ENCODE measurements at places on chromosomes 3 and 15.
A peak's percentile ranks its signal among the peaks of the same experiment; 100 is the strongest.

DNA sequence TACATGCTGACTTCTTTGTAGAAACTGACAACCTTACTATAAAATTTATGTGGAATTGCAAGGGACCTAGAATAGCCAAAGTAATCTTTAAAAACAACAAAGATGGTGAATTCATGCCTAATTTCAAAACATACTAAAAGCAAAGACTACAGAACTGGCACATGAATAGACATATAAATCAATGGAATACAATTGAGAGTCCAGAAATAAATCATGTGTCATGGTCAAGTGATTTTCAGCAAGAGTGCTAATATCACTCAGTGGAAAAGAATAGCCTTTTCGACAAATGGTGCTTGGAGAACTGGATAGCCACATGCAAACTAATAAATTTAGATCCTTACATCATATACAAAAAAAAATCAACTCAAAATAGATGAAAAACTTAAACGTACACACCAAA, 8.7 kb downstream of the IMPG2 start:
- no peak for DNase-seq

DNA sequence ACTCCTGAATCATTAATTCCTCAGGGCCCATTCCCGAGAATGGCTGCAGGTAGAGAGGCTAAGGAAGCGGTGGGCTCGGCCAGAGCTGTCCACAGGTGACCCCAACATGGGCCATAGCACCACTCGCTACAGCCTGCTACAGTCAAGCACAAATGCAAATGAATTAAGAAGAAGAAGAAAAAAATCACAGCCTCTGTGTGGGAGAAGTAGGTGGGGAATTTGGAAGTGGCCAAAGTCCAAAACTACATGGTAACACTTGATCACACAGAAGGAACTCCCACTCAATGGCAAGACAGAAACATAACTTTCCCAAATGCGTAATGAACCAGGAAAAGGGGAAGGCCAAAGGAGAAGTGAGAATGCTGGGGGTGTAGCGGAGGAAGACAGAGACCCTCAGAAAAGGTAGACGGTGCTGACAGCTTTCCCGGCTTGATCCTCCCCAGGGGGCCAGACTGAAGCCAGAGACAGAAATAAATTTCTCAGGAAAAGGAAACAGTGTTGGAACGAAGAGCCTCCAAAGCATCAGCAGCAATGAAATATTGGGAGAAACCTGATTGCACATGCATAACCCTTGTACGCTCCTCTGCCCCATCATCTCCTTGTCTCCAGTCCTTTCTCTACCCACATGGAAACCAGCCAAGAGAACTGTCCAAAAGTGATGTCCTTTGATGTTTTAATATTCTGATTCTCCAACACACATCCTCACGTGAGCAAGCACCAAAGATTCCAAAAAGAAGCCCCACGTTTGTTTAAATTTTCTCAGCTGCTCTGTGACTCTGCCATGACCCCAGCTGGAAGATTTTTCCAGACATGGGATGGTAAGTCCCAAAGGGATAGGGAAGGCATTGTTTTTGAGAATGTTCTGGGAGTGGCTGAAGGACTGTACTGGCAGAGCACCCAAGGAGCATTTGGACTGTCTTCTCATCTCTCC, 107.6 kb downstream of the OXNAD1 start:
- peak; percentile 40 for DNase-seq

DNA sequence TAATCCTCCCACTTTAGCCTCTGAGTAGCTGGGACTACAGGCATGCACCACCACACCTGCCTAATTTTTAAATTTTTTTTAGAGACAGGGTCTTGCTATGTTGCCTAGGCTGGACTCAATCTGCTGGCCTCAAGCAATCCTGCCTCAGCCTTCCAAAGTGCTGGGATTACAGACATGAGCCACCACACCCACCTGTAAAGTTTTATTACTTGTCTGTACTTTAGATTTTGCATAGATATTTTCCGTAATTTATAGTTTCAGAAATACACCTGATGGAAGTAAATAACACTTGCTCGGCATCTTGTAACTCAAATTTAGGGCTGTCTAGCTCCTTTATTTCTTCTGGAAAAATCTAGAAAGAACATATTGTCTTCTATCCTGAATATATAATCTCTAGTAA, 5.8 kb downstream of the DZIP3 start:
- no peak for DNase-seq

GRCh38 chr3:27625864-27626263, 96.3 kb downstream of the EOMES start:
- DNase-seq = peak; percentile 48

DNA sequence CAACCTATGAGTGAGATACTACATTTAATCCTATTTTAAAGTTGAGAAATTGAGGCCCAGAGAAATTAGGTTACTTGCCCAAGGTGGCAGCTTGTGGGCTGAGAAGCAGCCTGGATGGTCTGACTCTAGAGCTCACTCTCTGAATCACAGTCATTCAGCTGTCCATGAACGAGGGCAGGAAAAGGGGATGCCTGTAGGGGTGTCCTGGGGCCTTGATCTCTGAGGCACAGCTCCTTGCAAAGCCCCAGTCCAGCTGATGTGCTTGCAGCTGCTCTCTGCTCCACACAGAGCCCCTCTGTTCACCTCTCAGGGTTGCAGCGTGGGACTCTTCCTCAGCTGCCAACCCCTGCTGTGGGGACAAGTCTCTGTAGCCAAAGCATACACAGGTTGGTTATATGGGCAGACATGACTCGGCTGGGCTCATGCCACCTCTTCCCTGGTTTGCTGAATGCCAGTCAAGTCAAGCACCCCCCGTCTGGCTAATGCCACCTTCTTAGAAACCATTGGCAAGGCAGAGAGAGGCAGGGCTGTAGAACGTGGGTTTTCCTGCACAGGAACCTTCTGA, 56.8 kb downstream of the GASK1A start:
- no peak for DNase-seq

DNA sequence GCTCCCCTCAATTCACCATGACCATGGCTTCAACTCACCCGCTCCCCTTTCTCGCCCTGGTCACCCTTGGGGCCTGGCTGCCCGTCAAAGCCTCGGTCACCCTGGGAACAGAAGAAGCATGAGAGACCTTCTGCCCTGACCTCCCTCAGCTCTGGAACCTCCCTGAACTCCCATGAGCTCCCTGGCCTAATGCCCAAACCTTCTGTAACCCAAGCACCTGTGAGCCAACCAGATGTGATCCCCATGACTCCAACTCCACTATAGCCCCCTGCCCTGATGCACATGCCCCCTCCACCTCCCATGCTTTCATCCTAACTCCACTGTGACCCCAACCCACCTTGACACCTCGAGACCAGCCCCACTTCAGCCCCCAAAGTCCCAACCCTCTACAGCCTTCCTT, 3.5 kb upstream of the UCN2 start:
- DNase-seq = no peak

DNA sequence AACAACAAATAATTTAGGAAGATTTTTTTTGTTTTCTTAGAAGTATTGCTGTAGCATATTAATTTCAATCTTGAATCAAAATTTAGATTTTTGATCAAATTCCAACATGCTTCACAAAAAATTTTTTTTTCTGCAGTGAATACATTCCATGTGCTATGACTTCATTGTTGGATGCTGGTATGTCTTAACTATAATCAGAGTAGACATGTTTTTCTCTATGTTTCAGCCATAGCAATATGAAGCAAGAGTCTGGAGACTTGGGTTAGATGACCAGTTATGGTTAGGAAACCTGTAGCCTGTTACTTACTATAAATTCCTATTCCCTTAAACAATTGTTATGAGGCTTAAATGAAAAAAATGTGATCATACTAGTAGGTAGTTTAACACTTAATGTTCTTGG, 176.1 kb upstream of the CHL1 start:
- DNase-seq = peak; percentile 1

DNA sequence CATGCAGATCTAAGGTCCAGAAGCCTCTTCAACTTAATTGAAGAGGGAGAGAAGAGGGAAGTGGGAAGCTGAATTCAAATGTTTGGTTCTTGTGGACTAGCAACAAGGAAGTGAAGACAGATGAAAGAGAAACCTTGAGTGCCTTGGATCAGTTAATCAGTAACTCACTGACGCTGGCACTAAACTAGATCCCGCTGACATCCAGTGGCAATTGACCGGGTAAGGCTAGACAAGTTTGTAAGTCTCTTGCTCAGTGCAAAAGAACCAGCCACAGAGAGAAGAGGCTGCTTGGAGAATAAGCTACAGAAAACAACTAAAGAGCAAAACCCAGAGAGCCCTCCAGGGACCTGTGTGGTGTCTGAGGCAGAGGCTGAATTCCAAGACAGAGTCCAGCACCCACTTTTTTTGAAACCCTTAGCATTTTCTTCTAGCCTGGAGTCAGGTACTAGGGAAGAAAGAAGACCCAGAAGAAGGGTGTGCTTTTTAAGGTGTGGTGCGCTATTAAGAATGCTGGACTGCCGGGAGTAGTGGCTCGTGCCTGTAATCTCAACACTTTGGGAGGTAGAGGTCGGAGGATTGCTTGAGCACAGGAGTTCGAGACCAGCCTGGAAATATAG, 6.9 kb downstream of the PLCH1 start:
- no peak for DNase-seq

GRCh38 chr15:70512772-70513362, 250.5 kb downstream of the UACA start:
- peak; percentile 46 for DNase-seq

- no peak for DNase-seq
These were observed 57.9 kb upstream of the CTXND1 start for GRCh38 chr15:80309769-80310384.

DNA sequence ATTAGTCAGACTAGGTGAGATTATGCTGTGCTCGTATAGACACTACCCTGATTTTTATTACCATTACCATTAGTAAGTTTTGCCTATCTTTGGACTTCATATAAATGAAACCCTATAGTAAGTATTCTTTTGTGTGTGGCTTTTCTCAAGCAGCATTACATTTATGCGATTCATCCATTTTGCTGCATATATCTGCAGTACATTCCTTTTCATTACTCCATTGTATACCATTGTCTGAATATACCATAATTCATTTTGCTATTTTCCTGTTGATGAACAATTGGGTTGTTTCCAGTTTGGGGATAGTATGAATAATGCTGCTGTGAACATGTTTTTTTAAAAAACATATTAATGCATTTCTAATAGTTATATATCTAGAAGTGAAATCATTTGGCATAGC, 45.3 kb downstream of the TMEM212 start:
- peak; percentile 72 for DNase-seq

GRCh38 chr15:76310475-76311099, 682 bp downstream of the ETFA start:
- DNase-seq = peak; percentile 14

- no peak for DNase-seq
These were observed 10.1 kb downstream of the ETV5 start for GRCh38 chr3:186098740-186099139.

DNA sequence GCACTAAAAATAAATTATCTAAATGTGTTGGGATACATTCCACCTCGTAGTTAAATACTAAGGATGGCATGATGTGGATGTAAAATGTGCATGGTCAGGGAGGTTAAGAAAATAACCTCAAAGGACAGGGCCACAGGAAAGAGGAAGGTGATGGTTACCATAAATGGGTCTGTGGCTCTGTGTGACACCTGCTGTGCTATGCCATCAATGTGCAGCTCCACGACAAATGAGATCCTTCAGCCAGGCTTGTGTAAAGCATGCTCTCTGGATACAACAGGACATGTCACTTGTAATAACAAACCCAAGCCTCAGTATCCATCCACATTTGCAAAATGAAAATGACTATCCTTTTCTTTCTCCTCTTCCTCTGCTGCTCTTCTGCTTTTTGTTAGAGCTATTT, 456.7 kb upstream of the RASGRP1 start:
- no peak for DNase-seq

GRCh38 chr15:100515758-100516157, 13.0 kb downstream of the CERS3 start:
- no peak for DNase-seq

DNA sequence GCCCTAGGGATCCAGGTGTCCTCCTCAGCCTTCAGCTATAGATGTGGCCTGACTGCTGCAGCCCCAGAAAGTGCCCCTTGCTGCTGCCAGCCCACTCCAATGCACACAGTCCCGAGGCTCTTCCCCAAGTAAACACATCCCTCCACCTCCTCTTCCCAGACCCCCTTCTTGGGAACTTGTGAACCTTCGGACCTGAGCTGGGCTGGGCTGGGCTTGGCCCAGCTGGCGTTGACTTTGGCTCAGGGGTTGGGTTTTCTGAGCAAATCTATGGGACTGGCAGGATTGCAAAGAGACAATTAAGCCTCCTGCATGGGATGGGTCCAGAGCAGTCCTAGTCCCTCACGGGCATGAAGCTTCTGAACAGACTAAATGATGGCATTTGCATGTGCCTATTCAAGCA, 14.7 kb downstream of the VIPR1 start:
- no peak for DNase-seq

- DNase-seq = peak; percentile 3
These were observed 636.4 kb upstream of the DPPA4 start for GRCh38 chr3:109973733-109974132.

DNA sequence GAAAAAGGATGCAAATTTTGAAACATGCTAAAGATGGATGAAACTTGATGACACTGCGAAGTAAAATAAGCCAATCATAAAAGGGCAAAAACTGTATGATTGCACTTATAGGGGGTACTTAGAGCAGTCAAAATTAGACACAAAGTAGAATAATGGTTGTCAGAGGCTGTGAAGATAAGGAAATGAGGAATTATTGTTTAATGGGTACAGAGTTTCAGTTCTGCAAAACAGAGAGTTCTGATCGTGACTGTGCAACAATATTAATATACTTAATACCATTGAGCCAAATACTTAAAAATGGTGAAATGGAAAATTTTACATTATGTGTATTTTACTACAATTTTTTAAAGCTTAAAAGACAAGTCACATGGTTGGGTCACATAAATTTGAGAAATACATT, 35.1 kb downstream of the UBE3A start:
- DNase-seq = no peak

DNA sequence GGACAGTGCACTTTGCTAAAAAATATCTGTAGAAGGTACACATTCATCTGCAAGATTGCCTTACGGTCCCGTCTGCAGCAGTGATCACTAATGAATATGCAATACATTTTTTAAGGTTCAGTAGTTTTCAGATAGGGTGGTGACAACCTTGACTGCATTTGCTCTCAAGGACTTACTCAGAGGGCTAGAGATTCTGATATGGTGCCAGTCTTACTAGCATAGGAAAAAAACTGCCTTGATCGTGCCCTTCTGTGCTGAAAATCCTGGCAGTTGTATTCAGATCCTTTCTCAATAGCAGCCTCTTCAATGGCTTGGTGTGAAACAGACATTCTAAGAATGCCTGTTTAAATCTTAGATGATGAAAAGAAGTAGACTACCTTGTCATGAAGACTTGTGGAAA, 411.9 kb upstream of the CCDC54 start:
- no peak for DNase-seq

GRCh38 chr3:74009961-74010844, 385.5 kb upstream of the PDZRN3 start:
- DNase-seq = no peak

- DNase-seq = peak; percentile 25
These were observed 258.2 kb upstream of the STT3B start for GRCh38 chr3:31274326-31275024.

DNA sequence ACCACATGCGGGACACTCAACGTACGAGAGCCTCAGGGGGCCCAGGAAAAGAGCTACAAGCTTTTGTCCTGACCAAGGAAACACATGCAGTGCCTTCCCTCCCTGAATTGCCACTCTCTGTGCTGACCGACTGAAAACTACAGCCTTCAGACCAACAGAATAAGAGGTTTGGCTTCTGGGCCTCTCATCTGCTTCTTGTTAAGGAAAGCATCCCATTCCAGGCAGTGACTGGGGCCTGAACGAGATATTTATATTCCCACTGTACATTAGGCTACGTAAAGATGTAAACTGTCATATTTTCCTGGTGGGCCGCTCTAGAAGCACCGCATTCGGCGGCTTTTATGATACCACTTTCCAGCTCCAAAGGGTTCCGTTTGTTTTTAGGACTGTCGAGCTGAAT, 208.9 kb upstream of the TPM1 start:
- DNase-seq = peak; percentile 71

Measured in fibroblast of skin of scalp (primary cell).